SW480 (cell line): ENCODE measurements at places on chromosomes 3 and 15.
A peak's percentile ranks its signal among the peaks of the same experiment; 100 is the strongest.

- no peak for DNase-seq
Measured at GRCh38 chr3:56753206-56753820, 48.4 kb downstream of the ARHGEF3 start.

DNA sequence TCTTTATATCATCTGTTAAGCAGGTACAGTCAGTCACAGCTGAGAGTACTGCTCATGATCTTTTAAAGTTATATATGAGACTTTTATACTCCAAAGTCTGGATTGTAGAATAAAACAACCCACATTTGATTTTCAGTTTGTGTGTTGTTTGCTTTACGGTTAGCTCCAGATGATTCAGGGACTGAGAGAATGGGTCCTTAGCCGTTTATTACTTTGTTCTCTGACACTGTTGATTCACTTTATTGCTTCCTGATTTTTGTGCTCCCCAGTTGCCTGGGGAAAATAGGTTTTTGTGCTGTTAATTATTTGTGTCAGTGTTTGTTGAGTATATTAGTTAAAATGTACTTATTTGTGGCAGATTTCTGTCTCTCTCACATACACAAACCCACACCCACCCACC, 8.6 kb upstream of the EBLN2 start:
- DNase-seq: no peak

DNA sequence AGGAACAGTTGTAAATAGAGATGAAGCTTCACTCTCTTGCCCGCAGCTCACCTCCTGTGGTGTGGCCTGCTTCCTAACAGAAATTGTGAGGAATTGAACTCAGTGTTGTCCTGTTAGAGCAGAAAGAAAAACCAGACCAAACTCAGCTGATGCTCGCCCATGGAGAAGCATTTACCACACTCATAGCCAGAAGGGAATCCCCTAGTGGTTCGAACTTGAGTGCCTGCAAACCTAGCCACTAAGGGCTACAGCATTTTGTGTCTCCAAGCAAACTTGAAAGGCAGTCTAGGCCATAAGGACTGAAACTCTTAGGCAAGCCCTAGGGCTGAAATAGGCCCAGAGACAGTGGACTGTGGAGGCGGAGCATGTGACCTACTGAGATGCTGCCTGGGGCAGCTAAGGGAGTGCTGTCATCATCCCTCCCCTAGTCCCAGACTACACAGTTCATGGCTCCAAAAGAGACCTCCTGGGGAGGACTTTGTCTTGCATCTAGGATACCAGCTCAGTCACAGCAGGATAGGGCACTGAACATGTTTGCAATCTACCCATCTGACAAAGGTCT, 44.5 kb upstream of the MCTP2 start:
- DNase-seq: no peak

GRCh38 chr3:187015903-187016638, 85.7 kb downstream of the ST6GAL1 start:
- DNase-seq: no peak

DNA sequence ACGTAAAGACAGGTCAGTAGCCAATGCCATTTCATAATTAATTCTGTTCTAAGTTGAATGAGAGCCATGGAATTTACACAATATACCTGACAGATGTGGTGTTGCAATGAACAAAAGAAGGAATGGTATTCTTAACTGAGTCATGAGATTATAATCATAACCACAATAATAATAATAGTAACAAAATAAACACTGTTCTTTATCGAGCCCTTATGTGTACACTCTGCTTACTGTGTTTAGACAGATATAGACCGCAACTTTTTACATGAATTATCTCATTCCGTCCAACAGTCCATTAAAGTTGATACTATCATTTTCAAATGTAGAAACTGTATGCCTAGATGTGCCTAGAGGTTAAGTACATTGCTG, 28.2 kb upstream of the SCAANT1 start:
- no peak for DNase-seq

GRCh38 chr3:44136421-44136820, 105.3 kb upstream of the TOPAZ1 start:
- DNase-seq: peak; percentile 3

DNA sequence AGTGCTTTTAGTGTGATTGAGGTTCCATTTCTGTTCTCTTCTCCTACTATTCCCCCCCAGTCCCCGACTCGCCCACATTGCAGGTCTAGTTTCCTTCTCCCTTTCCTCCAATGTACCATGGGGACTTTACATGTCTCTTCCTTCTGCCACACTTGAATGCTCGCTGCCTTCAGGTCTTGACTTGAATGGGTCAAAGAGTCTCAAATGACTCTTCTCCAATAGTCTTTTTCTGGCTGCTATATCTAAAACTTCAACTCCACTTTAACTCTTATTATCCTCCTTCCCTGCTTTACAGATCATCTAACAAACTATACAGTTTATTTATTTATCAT, 213.9 kb upstream of the SLC2A2 start:
- DNase-seq: no peak

DNA sequence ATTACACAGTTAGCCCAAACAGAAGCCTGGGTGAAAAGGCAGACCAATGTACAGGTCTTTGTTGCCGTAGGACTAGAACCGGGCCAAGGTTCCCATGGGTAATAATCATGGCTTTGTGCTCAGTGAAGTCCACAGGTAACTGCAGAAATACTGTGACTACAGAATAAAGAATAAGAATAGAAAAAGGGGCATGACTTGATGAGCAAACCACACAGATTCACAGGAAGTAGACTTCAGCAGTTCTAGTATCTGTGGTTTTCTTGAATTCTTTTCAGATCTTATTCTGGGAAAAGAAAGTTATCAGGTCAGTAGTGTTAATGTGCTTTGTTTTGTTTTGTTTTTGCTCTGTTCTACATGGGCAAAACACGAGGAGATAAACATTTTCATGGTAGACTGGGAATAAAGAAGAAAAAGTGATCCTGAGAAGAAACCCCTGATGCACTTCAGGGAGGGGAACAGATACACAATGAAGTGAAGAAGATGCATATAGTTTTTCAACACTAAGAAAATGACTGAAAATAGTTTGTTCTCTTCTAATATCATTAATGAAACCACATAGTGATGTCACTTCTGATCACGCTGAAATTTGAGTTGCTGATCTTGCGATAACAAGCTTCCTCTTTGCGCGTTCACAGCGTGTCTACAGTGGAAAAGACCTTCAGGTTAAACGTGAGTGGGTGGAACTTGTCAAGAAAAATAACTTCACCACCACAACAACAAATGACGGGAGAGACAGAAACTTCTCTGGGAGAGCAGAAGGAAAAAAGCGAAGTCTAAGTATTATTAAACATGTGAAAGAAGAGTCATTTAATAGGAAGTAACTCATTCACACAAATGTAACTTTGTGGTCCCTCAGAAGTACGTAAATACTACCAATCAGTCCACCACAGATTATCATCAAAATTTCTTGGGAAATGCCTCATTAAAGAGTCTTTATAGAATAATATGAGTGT, 315.8 kb upstream of the SATB1 start:
- no peak for DNase-seq

DNA sequence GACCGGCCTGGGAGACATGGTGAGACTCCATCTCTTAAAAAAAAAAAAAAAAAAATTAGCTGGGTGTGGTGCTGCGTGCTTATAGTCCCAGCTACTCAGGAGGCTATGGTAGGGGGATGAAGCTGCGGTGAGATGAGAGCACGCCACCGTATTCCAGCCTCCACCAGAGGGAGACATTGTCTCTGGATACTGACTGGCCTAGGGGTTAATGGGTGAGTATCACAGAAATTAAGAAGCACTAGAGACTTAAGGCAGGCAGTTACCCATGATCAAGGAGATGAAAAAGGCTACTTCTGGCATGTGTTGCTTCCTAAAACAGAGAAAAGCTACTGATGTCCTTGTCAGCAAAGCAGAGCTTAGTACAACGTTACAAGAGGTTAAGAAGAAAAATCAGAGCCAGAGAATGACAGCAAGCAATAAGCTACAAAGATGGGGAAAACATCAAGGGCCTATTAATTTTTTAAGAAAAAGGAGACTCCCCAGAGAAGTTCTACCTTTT, 8.6 kb downstream of the TFRC start:
- DNase-seq: peak; percentile 63
